Hematopoietic multipotent progenitor cell (in vitro differentiated cells): ENCODE measurements at places on chromosomes 1 and 21. TPM values are rescaled to one million over a fixed set of nuclear protein-coding genes. Genes with fewer than 3 reads are reported as not detected.

DNA sequence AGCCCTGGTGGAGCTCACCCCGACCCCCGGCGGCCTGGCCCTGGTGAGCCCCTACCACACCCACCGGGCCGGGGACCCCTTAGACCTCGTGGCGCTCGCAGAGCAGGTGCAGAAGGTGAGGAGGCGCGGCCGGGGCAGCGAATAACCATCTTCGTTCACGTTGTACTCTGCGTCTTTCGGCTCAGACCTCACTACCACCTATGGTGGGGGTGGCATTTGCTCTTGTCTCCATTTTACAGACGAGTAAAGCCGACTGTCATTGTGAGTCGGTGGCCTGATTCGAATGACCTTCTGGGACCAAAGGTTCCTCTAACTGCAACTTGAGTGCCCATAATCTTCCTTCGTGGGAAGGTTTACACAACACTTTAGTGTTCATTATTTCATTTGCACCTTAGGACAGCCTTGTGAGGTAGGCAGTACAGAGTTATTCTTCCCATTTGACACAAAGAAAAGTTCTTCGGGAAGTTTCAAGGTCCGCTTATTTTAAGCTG, 506 bp downstream of the C1orf50 start:
- DNase-seq = no peak

DNA sequence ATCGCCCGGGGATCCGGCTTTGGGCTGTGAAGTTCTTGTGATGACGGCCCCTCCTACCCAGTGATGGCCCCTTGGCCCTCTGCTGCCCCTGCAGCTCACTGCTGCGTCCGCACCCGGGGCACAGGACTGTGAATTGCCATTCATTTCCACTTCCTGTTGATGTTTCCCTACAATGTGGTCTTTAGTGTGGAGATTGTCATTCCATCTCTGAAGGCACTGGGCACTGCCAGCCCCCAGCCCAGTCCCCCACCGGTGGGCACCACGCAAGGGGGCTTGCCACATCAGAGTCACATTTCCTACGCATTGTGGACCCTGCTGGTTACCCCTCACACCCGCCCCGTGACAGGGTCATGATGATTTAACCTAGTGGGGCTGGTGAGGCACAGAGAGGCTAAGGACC, 2.5 kb upstream of the MX2 start:
- no peak for DNase-seq

DNA sequence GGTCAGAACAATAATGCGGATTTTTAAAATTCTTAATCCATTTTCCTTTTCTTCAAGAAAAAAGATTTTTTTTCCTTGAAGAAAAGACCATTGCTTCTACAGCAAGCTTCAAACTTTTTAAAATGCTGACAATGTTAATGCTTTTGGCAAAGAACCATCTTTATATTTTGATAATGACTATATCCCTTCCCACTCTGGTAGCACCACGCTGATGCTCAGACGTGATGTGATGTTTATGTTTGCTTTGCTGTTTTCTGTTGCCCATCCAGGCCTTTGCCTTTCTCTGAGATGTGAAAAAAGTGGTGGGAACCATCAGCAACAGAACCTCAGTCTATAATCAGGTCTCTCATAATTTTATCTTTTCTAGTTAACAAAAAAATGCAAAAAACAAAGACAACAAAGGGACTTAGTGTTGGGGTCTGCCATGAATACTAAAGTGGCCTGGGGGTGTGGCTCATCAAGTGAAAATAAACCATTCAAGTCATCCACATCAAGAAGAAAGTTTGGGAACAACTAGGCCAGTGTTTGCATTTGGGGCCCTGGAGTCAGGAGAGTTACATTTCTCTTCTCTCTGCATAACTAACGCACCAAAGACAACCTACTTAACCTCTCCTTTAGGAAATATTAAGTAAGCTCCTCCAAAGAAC, 244.6 kb upstream of the DMRTA2 start:
- DNase-seq = no peak

RNF223 gene
- total RNA-seq = not detected

GRCh38 chr1:94579876-94580294, 38.3 kb upstream of the F3 start:
- no peak for DNase-seq
